ENCODE measurements at places on chromosomes 2 and 18. TPM values are rescaled to one million over a fixed set of nuclear protein-coding genes. Genes with fewer than 3 reads are reported as not detected.

The FAM237A gene
- total RNA-seq: not detected

The BOLL gene
- not detected for total RNA-seq

The CPLX4 gene
- total RNA-seq: not detected

DNA sequence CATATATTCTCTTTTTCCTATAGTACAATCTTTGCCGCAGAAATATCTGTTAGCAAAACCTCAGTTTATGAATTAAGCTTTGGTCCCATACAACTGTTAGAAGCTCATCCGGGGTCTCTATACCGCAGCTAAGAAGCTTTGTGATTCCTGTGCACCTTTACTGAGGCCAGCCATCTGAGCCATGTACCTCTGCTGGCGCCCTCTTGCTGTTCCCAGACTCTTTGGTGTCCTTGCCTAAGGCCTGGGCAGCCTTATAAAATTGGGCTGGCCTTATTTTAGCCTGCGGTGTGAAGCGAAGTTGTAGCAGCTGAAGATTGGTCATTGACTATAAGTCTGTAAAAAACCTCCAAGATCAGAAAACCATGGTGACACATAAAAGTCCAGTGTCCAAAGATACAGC, 1135.1 kb upstream of the CHAC2 start:
- DNase-seq: no peak

- no peak for DNase-seq
Observed at GRCh38 chr2:232455426-232456255, at the start of gene ALPI. ALPI (plus strand) TSS chr2:232456153; CDS start chr2:232456200, 47 bp downstream.

DNA sequence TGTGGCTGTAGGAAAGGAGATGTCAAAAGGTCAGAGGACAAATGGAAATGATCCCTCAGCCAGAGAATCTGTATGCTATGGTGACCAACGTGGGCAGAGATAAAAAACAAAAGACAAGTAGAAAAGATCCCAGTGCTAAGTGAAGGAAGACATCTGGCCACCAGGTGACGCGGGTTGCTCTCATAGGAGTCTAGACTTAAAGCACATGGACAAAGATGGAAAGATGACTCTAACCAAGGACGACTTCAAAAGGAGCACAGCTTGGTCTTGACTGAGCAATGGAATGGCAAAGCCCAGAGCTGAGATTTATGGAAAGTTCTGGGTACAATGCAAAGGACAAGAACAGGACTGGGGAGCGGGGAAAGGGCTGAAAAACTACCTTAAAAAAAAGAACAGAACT, 96.8 kb downstream of the CLIP4 start:
- no peak for DNase-seq

DNA sequence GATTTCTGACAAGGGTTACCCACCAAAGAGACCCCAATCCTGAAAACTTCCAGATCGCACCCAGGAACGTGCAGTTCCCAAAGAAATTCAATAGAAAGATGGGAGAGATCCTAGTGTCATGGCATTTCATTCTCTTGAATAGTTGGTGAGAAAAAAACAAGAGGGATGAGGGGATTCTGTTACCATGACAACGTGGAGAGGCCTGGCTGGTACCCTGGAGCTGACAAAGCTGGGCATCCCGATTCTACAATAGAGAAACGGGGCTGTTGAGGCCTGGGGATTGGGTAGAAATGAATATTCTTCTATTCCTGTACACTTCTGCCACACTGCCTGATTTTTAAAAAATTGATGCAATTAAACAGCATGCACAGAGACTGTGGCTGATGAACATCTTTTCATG, 41.0 kb downstream of the POLE4 start:
- DNase-seq: no peak

- no peak for DNase-seq
Observed at GRCh38 chr2:195407783-195408182, 249.2 kb upstream of the SLC39A10 start.

- no peak for DNase-seq
Observed at GRCh38 chr2:27689424-27689823, 25.7 kb downstream of the SLC4A1AP start.

Measured in stomach (tissue), 19 donors.